ENCODE measurements at places on chromosomes 11 and 22. TPM values are rescaled to one million over a fixed set of nuclear protein-coding genes. Genes with fewer than 3 reads are reported as not detected.
A peak's percentile ranks its signal among the peaks of the same experiment; 100 is the strongest.

Gene CDON
- total RNA-seq, result 2.3 TPM

Gene APOL5
- not detected for total RNA-seq

Gene NAP1L4
- total RNA-seq, result 137 TPM

Gene CENPM
- 33.2 TPM for total RNA-seq

DNA sequence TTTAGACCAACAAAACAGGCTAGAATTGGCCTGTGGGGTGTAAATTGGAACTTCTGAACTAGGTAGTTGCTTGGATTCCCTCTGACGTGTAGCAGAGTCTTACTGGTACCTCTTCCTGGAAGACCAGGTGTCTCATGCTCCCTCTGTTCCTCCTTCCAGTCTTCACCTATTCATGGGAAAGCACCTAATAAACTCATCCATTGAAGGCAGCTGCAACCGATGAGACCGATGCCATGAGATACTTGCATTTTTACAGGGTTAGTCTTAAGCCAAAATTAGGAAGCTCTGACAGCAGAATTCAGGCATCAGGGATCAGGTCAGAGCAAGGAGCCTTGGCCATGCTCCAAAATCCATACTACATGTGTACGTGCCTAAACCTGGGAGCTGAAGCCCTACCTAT, 13.2 kb upstream of the HEPHL1 start:
- peak; percentile 99 for DNase-seq

- no peak for DNase-seq
Measured at GRCh38 chr11:128231845-128232410, 355.4 kb downstream of the ETS1 start.

GRCh38 chr22:18028817-18029527, 4.6 kb upstream of the MICAL3 start:
- no peak for DNase-seq

DNA sequence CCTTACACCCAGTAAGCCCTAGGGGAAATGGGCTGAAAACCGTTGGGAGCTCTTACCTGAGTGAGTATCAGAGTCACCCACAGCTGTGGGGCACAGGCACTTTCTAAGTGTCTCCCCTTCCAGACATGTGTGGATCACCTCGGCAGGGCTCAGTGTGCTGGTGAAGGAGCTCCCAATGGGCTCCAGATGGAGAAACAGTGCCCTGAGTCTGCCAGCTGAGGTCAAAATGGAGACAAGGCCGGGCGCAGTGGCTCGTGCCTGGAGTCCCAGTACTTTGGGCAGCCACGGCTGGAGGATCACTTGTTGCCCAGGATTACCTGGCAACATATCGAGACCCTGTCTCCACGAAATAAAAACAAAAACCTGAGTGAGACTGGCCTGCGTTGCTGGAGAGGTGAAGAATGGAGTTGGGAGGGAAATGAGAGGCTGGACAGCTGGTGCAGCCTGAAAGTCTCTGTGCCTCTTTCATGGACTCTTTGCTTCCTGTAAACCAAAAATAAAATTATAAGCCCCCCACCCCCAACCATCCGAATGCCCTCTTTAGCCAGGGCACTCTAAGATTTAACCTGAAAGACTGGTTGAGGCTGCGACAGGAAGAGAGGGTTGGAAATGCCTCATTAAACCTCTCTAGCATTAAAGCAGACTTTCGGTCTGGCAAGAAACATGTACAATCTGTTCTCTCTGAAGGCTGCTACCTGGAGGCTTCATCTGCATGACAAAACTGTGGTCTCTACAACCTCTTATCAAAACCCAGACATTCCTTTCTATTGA, 111.8 kb downstream of the SNX19 start:
- no peak for DNase-seq

- DNase-seq, result no peak
Measured at GRCh38 chr22:49302150-49302460, 525.6 kb downstream of the BRD1 start.

DNA sequence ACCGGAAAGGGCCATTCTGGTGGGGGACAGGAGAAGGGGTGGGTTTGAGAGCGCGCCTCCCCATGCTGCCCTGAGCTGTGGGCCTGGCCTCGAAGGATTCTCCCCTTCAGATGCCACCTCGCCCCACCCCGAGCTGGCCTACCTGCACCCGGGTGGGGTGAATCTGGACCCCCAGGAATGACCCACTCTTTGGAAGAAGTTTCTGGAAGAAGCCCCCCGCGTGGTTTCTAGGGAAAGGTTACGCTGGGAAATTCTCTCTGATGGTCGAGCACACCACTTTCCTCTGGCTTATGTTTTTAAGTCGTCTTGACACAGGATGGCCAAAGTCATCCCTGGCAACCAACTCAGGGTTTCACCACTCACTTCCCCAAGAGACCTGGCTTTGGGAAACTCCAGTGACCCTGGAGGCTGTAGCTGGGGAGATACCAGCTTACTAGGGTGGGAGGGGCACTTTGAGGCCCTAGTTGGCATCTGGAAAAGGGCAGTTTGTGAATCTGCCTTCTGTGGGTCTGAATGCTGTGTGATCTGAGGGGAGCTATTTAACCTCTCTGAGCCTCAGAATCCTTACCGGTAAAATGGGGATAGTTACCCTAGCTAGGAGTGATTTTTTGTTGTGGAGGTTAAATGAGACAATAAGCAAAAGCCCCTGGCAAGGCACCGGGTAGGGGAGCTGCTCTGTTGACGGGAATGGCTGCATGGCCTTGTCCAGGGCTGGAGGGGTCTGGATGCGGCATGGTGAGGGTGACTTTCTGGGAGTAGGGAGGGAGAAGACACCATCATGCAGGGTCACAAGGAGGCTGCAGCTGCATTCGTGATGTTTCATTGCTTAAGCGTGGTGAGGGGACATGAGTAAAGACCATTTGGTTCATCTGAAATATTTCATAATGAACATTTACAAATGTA, 45.3 kb upstream of the ACCSL start:
- DNase-seq, result no peak

DNA sequence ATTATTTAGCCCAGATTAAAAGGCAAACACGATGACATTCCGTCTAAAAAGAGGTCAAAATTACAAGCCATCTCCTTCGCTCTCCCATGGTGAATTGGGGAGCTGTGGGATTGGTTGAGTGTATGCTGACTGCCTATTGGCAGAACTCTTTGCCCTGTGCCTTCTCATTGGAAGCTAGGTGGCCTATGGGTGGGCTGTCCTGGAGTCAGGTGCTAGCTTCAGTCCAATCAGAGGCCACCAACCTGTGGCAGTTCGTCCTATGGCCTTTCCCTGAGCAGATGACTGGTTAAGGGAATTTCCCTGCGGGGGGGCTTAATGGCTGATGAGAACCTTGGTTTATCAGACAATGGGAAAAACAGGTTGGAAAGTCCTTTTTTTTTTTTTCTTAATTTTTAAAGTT, 3.2 kb upstream of the MTMR3 start:
- no peak for DNase-seq

DNA sequence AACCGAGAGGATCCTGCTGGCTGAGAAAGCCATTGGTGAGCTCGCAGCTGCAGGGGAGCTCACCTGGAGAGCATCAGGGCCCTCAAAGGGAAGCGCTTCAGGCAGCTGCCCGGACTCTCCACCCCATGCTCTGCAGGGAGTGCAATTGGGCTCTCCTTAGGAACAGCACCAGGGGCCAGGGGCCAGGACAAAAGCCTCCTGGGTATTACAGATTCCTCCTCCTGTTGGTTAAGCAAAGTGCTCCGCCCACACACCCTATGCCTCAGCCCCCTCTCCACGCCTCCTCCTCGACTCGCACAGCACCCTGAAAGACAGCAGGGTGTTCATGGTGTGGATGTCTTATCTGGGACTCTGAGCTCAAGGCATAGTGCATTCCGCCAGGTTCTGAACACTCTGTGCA, 139.9 kb downstream of the SHANK2 start:
- no peak for DNase-seq

- no peak for DNase-seq
Measured at GRCh38 chr22:47121791-47122190, 359.3 kb downstream of the TBC1D22A start.

DNA sequence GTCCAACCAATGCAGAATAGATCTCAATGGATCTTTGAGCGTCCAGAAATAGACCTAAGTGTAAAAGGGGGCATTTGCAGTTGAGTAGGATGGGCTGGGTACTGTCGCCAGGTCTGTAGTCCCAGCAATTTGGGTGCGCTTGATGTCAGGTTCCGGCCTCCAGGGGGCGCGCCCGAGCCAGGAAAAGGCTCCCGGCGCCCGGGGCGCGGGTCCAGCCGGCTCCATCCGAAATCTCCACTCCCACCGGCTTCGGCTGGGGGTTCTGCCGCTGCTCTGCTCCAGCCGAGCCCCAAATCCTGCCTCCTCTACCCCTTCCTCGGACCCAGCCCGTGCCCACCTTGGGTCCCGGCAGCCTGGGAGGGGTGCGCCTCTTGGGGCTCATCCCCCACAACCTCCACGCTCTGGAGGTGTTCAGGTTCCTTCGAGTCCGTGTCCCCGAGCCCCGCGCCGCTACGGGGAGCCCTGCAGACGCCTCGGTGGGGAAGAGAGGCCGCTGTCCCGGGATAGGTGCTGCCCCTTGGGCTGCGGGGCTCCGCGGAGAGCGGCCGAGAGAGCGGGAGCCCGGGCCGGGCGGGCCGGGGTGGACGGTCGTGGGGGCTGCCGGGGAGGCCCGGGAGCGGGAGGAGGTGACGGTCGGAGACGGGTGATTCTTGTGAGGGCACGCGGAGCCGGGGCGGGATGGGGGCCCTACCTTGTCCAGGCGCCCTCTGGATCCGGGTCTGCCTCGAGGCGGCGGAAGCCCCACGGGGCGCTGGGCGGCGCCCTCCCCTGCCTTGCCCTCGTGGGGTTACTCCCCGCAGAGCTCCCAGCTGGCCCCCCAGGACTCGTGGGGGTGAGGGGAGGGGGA, 13.0 kb upstream of the CYB5R3 start:
- peak; percentile 61 for DNase-seq

- DNase-seq, result peak; percentile 66
Measured at GRCh38 chr11:79616392-79616851, 175.6 kb upstream of the TENM4 start.

- DNase-seq, result no peak
Measured at GRCh38 chr11:14384338-14384737, 25.4 kb upstream of the RRAS2 start.

DNA sequence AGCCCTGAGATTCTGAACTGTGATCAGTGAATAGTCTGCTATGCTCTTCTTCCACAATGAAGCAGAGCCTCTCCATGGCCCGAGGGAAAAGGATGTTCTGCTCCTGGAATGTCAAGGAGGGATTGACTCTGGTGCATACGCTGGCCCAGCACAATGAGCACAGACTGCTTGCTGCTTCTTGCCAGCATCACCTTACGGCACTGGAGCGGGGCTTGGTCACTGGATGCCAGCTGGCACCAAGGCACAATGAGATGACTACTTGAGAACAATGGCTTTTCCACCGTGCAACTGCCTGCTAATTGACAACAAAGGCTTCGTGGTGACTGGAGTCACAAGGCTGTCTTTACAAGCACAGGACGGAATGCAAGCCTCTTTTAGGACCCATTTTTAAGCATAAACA, 139.2 kb downstream of the DSCAML1 start:
- DNase-seq, result no peak

DNA sequence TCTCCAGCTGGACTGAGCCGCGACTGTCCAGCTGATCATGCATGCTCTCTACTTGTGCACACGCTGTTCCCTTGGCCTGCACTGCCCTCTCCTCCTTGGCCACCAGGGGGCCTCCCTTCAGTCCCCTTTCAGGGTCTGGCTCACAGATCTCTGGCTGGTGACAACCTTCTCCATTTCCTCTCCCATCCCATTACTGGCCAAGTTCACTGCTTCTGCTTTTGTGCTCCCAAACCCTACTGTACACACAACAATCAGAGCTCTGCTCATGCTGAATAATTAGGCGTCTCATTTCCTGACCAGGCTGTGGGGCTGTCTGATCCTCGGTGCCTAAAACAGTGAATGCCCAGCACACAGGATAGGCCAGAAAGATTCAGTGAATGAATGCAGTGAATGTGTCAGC, 224.0 kb upstream of the NARS2 start:
- DNase-seq, result no peak

GRCh38 chr11:115364896-115365295, 139.3 kb downstream of the CADM1 start:
- DNase-seq, result no peak

DNA sequence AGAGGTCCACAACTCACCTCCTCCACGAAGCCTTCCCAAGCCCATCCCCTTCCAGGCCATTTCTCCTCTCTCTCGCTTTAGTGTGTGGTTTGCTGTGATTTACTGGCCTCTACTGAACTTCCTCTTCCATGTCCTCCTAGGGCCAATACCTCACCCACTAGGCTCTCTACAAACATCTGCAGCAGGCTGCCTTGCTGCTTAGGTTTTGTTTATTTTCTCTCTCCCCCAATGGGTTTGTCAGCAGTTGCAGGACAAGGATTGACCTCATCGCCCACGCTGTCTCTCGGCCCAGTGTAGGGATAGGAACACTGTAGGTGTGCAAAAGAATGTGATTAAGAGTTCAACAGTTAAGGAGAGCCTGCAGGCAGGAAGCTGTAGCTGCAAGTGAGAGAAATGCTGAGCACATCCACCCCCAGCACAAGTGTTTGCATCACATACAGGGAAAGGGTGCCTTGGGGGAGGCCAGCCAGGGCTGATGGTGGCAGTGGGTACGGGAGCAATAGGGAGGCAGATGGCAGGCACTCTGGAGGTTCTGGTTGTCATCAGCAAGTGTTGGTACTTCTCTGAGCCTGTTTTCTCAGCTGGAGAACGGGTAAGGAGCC, 1.4 kb downstream of the PC start:
- peak; percentile 15 for DNase-seq

DNA sequence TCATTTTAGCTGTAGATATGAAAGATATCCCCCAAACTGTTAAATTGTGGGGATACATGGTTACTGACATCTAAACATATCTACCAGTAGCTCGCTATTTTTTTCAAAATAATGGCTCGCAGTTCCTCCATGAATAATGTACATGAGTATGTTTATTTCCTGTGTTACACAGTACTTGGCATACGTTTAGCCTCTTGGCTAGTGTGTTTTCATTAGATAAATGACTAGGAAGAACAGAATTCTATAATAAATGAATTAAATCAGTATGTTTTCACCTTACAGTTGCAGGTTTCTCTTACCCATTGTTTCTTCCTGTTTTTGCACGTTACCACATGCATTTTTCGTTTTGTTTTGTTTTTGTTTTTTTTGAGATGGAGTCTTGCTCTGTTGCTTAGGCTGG, 21.8 kb downstream of the RNF169 start:
- no peak for DNase-seq

DNA sequence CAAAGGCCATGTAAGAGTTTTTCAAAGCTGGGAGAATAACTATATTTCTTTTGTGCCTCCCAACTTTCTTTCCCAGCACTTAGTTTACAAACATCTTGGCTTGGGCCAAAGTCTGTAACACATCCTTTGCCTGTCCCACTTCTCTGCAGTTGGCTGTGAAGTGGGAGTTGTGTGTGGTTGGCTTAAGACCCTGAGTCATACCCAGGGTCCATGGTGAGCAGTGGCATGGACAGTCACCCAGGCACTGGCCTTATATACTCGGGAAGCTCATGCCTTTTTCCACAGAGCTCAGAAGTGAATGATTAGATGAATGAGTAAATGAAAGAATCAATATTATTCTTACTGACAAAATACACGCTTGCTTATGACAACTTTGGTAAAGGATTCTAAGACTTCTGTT, 231.4 kb downstream of the BLID start:
- no peak for DNase-seq

GRCh38 chr11:132639403-132639802, 892.9 kb downstream of the OPCML start:
- no peak for DNase-seq

- no peak for DNase-seq
Measured at GRCh38 chr22:43923191-43923590, 414 bp upstream of the PNPLA3 start.
